ENCODE measurements at places on chromosomes 3 and 15.

DNA sequence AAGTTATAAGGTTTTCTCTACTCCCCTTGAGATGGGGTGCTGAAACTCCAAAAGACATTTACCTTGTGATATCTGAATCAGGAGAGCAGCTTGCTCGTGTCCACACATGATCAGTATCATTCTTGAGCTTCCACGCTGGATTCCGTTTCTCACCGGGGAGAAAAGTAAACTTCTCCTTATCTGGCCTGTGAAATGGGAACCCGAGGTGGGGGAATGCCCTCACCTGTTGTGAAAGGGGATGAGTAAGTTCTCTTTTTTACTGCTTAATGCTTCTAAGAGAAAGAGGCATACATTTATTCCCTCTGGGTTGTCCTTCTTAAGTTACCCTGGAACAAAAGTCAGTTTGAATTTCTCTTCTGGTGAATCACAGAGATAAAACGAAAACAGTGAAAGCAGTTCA lies 440.5 kb upstream of the ADAMTS9 start:
- no peak for DNase-seq

DNA sequence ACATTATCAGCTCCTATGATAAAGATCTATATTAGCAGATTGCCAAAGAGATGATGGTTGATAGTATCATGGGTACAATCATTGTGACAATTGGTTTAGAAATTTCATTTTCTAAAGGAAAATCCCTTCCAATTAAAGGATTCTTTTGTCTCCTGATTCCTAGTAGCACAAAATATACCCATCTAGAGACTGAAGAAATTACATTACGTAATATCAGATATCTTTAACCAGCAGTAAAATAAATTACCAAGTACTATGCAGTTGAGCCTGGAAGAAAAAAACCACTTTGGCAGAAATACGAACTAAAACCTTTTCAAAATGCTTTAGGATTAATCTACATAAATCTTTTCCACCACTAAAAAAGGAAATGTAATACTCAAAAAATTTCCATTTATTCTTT lies 35.6 kb upstream of the SHC4 start:
- DNase-seq: no peak

- no peak for DNase-seq
Observed at GRCh38 chr3:149879872-149880271, 66.9 kb downstream of the RNF13 start.

GRCh38 chr3:8239718-8240695 lies 261.6 kb upstream of the LMCD1 start:
- no peak for DNase-seq

Measured in cortex of kidney (tissue), 1 donor.